ENCODE measurements at places on chromosomes 16 and 17.

DNA sequence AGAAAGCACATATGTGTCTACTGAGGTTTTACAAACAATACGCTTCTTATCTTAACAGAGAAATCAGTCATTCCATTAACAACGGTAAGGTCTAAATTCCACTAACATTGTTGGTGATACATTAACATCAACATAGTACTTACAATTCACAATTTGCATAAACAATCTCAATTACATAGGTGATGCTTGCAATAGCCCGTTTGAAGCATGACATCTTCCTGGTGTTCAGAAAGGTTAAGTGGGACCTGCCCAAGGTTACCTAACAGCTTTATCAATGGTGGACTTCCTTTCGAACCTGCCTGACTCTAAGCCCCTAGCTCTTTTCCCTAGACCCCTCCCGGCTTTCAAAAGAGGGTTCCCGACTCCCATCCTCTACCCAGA lies 699 bp downstream of the FAM222B start:
- no peak for DNase-seq

GRCh38 chr16:81992859-81993258 lies 18.4 kb downstream of the SDR42E1 start:
- no peak for DNase-seq

DNA sequence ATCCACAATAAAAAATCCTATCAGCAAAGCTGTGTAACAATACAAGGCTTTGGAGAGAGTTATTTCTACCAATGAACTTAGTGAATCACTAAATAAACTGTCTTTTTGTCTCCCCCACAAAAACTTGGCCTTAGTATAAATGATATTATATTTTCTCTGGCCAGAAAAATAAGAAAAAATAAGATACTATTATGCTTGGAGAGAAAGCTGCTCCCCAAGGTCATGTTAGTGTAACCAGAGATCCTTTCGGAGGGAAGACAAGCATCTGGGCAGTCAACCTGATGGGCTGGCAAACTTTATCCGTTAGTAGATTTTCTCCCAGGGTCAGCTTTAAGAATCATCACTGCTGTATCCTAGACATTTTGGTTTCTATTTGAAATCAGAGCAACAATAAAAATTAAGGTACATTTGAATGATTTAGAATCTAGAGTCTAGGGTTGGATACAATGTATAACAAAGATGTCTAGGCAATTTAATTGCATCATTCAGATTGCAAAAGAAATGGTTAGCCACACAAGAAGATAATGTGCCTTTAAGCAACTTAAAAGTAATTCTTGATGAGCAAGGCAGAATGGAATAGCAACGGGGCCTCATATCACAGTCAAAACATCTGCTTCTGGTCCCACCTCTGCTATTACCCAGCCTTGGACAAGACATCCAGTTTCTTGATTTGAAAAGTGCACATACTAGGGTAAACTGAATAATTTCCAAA lies 280.4 kb downstream of the SLC39A11 start:
- no peak for DNase-seq

DNA sequence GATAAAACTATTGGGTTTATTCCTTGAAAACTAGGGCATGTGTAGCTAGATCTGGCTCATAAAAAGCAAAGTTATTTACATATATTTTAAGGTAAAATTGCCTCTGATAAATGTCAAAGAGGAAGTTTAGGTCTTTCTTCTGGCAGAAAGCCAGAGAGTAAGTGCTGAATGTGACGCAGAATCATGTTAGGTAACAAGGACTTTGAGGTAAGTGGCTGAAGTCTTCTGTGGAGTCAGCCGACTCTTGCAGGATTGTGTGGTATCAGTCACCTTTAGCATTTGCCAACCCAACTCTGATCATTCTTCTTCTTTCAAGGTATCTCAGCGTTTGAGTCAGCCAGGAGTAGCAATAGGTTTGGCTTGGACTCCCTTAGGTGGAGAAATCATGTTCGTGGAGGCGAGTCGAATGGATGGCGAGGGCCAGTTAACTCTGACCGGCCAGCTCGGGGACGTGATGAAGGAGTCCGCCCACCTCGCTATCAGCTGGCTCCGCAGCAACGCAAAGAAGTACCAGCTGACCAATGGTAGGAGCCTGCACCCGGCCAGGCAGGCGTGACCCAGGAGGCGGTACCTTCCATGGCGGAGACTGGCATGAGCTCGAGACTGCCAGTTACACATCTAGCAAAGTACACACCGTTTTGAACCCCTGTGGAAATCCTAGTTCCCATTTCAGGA lies 37.9 kb downstream of the SIAH1 start:
- DNase-seq = no peak

DNA sequence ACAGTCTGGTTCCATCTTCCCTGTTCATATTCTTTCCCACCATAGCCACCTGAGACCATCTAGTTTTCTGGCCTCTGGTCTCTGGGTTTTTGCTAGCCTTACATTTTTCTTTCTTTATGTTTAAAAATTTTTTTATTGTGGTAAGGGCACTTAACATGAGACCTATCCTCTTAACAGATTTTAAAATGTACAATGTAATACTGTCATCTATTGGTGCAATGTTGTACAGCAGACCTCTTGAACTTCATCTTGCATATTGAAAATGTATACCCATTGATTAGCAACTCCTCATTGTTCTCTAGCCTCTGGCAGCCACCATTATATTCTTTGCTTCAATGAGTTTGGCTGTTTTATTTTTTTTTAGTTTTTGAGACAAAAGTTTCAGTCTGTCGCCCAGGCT lies 39.2 kb downstream of the ITGAM start:
- DNase-seq = no peak

DNA sequence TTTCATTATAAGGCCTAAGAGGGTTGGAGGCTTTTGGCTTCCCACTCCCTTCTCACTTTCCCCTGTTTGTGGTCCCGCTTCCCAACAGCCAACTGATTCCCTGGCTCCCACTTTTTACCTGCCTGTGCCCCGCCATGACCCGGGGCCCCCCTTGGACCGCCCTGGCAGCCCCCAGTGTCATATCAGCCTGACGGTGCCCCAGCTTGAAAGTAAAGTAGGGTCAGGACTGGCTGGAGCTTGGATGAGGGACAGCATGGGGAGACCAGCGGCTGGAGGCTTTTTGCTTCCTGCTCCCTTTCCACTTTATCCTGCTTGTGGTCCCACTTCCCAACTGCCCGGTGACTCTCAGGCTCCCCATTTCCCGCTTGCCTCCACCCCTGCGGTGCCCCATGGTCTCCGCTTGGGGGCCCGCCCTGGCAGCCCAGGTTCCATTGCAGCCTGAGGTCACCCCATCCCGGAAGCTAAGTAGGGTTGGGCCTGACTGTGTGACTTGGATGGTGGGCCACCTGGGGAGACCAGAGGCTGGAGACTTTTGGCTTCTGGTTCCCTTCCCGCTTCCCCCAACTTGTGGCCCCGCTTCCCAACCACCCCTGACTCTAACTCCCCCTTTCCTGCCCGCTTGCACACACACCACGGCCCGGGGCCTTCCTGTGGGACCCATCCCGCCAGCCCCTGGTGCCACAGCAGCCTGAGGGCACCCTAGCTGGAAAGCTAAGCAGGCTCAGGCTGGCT lies 2274.7 kb downstream of the TP53TG3F start:
- no peak for DNase-seq

DNA sequence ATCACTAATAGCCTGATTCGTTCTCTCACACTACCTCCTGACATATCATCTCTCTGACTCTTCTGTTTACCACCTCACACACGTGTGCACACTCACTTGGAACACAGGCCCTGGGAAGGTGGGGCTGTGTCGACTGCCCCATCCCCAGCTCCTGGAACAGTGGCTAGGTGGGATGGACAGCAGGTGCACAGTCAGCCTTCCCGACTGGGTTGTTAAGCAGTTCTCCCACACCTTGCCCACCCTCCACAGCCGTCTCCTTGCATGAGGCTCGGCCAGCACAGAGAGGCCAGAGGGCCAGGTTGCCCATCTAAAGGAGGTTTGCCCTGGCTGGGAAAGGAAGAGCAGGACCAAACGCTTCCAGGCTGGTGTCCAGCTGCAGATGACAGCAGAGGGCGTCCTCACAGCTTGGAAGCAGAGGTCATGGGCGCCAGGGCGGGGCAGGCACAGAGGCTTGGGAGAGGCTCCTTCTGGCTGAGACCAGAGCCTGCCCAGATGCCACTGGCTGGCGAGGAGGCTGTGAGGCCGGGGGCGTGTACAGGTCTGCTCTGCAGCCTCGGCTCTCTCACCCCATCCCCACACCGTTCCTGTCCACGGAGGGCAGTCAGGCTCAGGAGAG lies 92.8 kb downstream of the AMFR start:
- DNase-seq = no peak

Measured in stimulated activated CD8-positive, alpha-beta memory T cell treated with anti-CD3 and anti-CD28 coated beads, Interleukin-4, amount 100 ng/mL, for 48 hours (primary cell).